NCI-H1417 treated with DMSO at 0.1 percent for 48 hours (cell line): ENCODE measurements at places on chromosomes 16 and 17.
A peak's percentile ranks its signal among the peaks of the same experiment; 100 is the strongest.

GRCh38 chr16:87661561-87661960 is 59.3 kb downstream of the JPH3 start:
- DNase-seq, result no peak

DNA sequence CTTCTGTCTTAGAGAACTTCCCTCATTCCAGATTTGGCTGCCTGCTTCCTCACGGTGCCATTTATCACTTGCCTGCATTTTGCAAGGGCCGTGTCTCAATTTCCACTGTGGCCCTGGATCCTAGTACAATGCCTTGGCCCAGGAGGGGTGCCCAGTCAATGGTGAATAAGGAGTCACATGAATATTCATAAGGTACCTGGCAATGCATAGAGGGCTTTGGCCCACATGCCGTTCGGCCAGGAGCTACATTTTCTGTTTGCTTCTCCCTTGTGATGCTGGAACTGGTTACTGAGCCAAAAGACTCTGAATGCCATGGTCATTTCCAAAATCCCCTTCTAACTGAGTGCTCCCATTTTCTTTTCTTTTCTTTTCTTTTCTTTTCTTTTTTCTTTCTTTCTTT is 4.8 kb upstream of the PIRT start:
- no peak for DNase-seq

GRCh38 chr17:61420745-61421398 is 21.2 kb downstream of the TBX2 start:
- no peak for DNase-seq

DNA sequence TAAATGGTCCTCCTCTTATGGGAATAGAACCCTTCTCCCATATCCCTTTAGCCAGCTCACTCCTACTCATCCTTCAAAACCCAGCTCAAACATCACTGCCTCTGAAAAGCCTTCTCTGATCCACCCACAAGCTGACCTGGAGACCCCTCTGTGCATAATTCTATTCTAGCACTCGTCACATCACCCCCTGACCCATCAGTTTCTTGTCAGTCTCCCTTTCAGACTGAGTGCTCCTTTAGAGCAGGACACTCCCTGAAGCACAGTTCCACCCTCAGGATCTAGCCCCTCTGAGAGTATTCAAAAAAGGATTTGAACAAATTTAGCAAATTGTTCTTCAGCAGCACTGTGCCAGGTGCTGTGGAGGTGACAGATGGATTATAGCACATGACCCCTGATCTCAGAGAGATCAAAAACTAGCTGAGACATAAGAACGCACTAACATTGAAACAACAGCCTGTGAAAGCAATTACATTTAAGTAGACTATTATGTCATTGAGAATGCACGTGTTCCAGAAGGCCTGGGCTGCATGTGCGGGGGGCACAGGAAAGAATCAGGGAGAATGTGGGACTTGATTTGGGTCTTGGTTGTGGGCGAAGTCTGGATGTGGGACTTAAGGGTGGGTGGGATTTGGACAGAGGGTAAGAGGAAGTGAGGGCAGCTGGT is 43.5 kb downstream of the MRPS23 start:
- peak; percentile 61 for DNase-seq

DNA sequence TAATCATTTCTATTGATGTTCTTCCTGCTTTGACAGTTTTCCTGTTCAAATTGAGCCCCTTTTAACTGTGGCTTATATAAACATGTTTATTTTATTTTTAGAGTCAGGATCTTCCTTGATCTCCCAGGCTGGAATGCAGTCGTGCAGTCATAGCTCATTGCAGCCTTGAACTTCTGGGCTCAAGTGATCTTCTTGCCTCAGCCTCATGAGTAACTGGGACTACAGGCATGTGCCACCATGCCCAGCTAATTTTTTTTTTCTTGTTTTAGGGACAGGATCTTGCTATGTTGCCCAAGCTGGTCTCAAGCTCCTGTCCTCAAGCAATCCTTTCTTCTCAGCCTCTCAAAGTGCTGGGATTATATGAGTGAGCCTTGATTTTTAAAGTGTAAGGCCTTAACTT is 14.7 kb downstream of the PHKB start:
- no peak for DNase-seq

GRCh38 chr16:3171181-3171854 is 16.7 kb upstream of the OR1F1 start:
- no peak for DNase-seq

GRCh38 chr16:23141959-23142740 is 7.1 kb downstream of the USP31 start:
- DNase-seq, result no peak

DNA sequence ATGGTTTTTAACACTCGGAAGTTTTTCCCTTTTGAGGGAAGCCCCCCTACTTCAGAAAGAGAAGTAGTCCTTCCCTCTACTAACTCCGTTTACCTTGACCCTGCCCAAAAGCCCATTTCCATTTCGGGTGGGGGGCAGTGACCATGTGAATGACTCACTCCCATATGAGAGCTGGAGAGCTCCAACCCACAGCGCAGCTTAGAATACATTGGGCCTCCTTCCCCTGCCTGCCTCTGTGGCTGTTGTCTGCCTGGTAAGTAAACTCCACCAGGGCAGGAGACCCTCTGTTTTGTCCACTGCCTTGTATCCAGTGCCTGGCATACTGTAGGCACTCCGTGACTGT is 985 bp downstream of the SGSM2 start:
- DNase-seq, result no peak

GRCh38 chr16:55713103-55713502 is 57.3 kb downstream of the SLC6A2 start:
- no peak for DNase-seq

GRCh38 chr16:21163576-21163975 is 5.1 kb downstream of the LDAF1 start:
- no peak for DNase-seq

DNA sequence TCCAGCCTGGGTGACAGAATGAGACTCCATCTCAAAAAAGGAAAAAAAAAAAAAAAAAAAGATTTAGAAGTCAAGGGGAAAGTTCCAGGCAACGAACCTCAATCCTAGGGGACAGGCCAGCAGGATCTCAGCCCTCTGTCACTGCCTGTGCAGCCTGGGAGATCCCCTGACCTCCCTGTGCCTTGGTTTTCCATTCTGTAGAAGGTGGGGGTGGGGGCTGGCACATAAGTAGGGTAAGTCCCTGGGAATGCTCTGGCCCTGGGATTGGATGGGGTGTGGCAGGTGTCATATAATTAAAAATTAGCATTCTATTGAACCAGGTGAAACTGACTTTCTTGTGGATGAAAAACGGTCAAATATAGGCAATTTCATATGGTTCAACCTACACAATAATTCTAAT is 90.5 kb downstream of the C16orf78 start:
- DNase-seq, result no peak

DNA sequence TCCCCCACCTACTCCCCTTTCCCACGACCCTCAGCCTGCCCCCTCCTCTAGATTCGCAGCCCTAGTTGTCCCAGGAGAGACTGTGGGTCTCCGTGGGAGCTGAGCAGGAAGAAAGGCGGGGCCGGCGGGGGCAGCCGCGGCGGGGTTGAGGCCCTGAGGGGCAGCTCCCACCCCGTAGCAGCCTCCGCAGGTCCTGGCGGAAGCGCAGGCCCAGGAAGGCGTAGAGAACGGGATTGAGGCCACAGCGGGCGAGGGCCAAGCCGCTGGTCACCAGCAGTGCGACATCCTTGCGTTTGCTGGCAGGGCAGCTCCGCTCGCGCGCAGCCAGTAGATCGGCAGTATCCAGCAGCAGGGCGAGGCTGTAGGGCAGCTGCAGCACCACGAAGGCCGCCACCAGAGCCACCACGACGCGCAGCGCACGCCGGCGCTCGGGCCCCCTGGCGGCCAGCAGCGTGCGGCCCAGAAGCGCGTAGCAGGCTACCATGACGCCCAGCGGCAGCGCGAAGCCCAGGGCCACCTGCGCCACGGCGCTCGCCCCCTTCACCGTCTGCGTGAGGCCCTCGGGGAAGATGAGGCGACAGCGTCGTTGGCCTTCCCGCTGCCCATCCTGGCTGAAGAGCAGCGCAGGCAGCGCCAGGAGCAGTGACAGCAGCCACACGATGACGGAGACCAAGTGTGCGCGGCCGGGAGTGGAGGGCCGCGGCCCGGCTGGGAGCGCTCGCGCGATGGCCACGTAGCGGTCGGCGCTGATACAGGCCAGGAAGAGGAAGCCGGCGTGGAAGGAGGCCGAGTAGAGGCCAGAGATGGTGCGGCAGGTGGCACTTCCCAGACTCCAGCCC is 1.9 kb downstream of the CCR10 start:
- DNase-seq, result peak; percentile 45

- no peak for DNase-seq
Measured at GRCh38 chr17:15930426-15930825, 14.5 kb upstream of the ADORA2B start.

DNA sequence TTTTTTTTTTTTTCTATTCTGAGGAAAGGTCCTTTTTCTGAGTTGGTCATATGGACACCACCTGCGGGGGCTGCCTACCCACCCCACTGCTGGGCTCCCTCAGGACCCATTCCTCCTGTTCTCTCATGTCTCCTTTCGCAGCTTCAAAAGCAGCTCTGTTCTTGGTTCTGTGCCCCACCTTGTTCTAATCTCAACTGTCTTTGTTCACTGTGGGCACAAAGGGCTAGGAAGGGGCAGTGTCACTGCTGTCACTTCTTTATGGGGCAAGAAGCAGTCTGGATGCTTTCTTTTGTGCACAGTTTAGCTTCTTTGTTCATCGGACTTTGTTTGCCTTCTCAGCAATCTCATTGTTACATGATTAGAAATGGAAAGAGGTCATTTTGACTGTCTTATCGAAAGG is 7.1 kb downstream of the GOSR2 start:
- no peak for DNase-seq

DNA sequence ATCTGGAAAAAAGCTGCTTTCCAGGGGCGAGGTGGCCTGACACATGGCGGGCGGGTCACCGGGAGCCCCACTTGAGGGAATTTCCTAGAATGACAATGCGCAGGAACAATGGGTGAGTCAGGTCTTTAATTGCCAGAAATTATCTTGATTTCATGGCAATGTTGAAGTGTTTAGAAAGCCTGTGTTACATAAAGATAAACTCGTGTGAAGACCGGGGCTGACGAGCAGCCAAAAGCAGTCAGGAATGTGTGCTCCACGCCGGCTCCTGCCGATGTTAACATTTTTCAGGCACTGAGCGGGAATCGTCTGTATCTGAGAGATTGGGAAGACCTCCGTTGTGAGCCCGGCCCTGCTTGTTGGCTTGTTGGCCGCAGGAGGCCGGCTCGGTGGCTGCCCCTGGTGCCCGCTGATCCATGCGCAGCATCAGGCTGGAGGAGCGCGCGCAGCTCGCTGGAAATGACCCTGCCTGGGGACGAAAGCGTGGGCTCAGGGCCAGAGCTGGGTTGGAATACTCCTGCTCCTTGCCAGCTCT is 353.1 kb downstream of the FOXL1 start:
- DNase-seq, result no peak

DNA sequence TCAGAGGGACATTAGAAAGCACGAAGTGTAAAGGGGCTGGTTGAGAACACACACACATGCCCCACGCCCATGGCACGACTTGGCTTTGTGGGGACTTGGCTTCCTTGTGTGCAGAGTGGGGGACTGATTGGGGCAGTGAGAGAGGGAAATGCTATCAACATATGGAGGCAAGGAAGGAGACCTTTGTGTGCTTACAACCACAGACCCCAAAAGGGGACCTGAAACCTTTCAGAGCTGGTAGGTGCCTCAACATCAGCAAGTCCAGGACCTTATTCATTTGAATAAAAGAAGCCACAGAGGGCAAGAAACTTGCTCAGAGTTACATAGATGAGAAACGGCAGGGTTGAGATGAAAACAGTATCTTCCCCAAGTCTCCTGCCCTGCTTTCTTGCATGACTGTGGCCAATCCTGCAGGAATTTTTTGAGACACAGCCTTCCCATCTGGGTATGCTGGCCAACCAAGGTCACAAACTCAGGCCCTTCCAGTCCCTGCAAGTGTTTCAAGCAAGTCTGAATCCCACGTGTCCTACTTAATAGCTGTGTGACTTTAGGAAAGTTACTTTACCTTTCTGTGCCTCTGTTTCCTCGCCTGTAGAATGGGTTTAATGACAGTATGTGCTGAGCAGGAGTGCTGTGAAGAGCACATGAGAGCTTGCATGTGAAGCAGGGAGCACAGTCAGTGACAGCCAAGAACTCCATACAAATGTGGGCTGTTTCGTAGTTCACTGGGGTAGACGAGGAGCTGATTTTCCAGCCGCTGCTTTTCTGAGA is 26.2 kb downstream of the C16orf78 start:
- no peak for DNase-seq

- peak; percentile 14 for DNase-seq
Measured at GRCh38 chr17:31842195-31843069, 16.6 kb downstream of the COPRS start.

DNA sequence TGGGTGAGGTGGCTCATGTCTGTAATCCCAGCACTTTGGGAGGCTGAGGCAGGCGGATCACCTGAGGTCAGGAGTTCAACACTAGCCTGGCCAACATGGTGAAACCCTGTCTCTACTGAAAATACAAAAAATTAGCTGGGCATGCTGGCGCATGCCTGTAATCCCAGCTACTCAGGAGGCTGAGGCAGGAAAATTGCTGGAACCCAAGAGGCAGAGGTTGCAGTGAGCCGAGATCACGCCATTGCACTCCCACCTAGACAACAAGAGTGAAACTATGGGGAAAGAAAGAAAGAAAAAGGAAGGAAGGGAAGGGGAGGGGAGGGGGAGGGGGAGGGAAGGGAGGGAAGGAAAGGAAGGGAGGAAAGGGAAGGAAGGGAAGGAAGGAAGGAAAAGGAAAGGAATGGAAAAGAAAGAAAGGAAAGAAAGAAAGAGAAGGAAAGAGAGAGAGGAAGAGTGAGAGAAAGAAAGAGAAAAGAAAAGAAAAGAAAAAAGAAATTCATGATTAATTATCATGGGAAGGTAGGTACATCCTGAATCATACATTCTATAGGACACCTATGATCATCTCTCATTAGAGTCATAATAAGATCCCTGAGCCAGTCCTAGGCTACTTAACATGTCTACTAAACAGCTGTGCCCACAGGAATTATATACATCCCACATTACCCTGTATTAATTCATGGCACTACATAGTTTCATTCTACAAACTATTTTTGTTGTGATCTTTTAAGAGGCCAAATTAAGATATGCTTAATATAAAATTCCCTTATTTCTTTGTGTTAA is 40.9 kb downstream of the CREBBP start:
- no peak for DNase-seq

- DNase-seq, result no peak
Measured at GRCh38 chr17:74190154-74190553, 13.3 kb upstream of the RPL38 start.

DNA sequence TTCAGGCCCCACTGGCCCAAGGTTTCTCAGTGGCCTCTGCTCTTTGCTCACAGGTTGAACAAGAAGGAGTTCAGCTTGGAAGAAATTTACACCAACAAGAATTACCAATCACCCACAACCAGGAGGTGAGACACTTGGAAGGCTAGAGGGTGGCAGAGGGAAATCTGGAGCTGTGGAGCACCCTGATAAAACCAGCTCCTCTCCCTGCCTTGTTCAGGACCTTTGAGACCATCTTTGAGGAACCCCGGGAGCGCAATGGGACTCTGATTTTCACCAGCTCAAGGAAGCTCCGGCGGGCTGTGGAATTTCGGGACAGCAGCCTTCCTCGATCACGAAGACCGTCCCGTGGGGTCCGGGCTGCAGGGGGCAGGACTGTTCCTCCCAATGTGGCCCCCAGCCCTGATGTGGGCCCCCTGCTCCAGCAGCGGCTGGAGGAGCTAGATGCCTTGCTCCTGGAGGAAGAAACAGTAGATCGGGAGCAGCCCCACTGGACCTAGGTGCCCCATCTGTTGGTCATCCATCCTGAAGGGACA is 2.4 kb upstream of the FBRS start:
- DNase-seq, result no peak
